ENCODE measurements at places on chromosomes 3 and 15.

DNA sequence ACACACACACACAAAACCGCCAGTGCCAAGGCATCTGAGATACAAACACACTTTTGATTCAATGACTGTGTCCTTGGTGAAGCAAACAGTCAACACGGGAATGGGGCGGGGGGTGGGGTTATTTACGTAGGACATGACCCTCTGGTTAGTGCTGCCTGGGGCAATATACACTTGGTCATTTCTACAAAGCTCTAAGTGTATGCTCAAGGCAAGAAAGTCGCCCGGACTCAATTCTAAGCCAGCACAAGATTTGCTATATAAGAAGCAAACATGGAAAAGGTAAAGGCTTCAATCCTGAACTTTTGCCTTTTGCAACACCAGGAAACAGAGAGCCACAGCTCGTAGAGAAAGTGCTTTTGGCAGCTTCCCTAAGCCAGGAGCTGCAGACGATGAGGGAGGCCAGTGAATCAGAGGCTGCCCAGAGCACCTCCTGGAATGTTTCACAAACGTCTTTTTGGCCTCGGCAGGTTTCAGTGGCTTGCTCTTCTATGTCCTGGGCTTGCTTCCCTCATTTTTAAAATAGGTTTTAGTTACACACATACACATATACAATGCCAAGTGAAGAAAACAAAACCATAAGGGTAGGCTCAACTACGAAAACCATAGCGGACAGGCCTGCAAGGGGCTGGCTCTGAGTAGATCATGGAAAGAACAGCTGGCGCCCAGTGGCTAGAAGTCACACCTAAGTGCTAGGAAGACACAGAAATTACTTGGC is 73.6 kb downstream of the TM4SF4 start:
- peak; percentile 94 for DNase-seq

- no peak for DNase-seq
These were observed 86.9 kb downstream of the PEX5L start for GRCh38 chr3:179949869-179950268.

- DNase-seq, result peak; percentile 79
These were observed 428 bp downstream of the LYSMD4 start for GRCh38 chr15:99732751-99733267.

DNA sequence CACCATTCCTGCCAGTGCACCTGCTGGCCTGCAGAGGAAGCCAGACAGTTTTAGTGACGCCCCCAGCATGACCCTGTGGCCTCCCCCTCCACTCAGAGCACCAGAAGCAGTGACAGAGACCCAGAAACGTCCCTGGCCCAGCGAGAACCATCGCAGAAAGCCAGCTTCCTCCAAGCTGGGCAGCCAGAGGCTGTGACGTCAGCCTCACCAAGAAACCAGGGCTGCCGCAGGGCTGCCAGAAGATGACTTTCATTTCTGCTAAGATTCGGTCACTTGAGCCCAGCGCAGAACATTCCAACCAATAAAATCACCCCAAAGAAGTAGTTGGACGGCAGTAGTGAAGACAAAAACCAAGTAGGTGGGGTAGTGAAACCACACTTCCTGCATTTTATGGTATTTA is 29.6 kb upstream of the RPL32 start:
- peak; percentile 76 for DNase-seq

GRCh38 chr3:49020330-49021212 is 1.4 kb upstream of the NDUFAF3 start:
- peak; percentile 81 for DNase-seq

- DNase-seq, result no peak
These were observed 486.0 kb upstream of the ADAMTS9 start for GRCh38 chr3:65173841-65174240.

GRCh38 chr3:126753191-126754160 is 49.4 kb downstream of the CHCHD6 start:
- no peak for DNase-seq

- DNase-seq, result no peak
These were observed 65.2 kb downstream of the SLCO2A1 start for GRCh38 chr3:133964547-133964946.

- DNase-seq, result no peak
These were observed 32.4 kb downstream of the TRIM71 start for GRCh38 chr3:32850226-32850625.

- peak; percentile 71 for DNase-seq
These were observed 2.2 kb upstream of the MEIS2 start for GRCh38 chr15:37102305-37103162.

- DNase-seq, result no peak
These were observed 5.2 kb downstream of the ANXA2 start for GRCh38 chr15:60392601-60392985.

- no peak for DNase-seq
These were observed 75.7 kb upstream of the GADL1 start for GRCh38 chr3:30970183-30970582.

DNA sequence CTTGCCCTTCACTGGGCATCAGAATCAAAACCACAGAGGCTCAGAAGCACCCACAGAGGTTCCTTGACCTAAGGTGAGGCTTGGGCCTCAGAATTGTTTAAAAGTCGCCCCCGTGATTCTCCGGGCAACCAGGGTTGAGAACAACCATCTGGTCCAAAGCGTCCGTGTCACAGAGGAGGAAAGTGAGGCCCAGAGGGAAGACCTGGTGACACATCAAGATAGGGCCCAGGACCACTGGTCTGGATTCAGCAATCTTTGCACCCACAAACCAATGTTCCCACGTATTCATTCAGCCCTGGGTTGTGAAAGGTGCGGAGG is 272.6 kb downstream of the UACA start:
- no peak for DNase-seq

DNA sequence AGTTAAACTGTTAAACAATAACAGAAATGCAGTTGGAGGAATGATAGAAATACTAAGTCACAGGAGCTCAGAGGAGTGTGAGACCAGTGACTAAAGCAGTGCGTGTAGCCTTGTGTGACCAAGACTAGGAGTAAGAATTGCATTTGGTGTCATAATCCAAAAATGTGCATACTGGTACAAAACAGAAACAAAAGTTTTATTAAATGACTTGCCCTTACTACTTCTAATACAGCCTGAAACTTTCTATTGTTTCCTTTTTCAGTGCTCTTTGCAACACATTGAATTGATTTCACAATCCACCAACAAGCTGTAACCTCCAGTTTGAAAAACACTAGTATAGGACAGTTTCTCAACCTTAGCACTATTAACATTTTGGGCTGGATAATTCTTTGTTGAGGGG is 17.1 kb downstream of the SNX1 start:
- no peak for DNase-seq

GRCh38 chr3:56303487-56303886 is 164.8 kb downstream of the ERC2 start:
- no peak for DNase-seq

DNA sequence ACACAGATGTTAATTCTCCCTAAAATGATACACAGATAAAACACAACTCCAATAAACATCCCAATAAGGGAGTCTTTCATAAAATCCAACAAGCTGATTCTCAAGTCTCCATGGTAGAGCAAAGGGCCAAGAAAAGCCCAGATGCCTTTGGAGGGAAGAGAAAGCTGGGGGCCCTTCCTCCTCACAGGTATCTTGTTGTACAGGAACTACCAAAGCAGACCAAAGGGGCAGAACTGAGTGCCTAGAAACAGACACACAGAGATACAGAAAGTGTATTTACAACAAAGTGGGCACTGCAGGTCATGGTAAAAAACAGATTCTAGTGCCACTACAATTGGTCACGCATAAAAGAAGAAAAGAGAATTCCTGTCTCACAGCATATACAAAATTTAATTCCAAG is 87.2 kb upstream of the NSMCE3 start:
- no peak for DNase-seq

GRCh38 chr3:108509871-108510270 is 525 bp downstream of the MYH15 start:
- no peak for DNase-seq

- DNase-seq, result no peak
These were observed 84.3 kb downstream of the KLHL25 start for GRCh38 chr15:85710340-85710842.

DNA sequence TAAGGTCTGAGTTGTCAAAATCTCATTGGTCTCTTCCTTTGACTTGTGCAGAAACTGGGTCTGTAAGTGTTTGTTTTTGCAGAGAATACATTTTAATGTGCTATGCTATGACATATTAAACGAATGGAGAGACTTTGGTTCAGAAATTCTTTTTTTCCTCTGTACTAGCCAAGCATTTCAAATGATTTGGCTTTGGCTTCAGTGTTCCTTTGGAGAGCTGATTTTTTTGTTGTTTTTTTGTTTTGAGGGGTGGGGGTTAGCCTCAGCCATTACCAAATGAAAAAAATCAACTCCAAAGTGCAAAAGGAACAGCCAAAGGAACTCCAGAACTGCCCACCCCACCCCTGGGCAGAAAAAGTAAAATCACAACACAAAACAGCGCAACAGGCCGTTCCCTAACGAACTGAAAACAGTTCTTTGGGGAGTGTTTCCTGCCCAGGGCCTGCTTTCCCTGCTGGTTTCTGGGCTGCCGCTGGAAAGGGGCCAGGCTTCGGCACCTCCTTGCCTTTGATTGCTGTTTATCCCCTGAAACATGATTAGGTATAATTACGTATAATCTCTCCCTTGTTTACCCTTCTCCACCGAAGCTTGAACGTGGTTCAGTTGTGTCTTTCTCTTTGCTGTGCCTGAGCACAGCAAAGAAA is 57.6 kb upstream of the NEO1 start:
- no peak for DNase-seq

DNA sequence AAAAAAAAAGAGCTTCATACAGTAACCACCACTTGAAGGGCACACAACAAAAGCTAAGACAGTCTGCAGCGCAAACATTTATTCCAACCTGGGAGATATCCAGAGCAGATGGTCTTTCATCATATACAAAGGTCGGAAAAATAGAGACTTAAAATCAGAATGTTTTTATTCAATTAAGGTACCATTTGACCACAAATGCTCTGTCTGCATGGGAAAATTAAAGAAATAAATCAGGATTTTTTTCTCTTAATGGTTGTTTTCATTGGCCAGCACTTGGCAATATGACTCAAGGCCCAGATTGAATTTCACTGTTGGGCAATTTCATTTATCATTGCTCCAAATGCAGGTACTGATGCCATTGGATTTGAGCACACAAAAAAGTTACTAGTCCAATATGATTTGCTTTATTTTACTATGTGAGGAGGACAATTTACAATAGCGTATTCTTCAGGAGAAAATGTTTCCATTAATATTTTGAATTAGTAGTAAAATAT is 145.9 kb upstream of the AGTR1 start:
- DNase-seq, result no peak

DNA sequence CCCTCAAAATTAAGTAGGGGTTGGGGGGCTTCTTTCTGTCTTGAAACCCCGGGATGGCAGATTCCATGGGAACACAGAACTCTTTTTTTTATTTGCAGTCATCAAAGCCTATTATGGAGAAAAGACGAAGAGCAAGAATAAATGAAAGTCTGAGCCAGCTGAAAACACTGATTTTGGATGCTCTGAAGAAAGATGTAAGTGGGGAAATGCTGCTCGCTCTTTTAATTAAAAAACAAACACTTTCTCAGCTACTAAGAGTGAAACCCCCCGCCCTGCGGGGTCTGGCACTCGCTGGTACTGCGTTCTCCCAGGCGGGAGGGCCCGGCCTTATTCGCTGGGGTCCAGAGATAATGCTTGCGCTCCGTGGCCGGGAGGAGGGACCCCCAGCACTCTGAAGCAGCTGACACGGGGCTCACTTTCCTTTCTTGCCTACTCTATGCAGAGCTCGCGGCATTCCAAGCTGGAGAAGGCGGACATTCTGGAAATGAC is 615 bp downstream of the HES1 start:
- no peak for DNase-seq

DNA sequence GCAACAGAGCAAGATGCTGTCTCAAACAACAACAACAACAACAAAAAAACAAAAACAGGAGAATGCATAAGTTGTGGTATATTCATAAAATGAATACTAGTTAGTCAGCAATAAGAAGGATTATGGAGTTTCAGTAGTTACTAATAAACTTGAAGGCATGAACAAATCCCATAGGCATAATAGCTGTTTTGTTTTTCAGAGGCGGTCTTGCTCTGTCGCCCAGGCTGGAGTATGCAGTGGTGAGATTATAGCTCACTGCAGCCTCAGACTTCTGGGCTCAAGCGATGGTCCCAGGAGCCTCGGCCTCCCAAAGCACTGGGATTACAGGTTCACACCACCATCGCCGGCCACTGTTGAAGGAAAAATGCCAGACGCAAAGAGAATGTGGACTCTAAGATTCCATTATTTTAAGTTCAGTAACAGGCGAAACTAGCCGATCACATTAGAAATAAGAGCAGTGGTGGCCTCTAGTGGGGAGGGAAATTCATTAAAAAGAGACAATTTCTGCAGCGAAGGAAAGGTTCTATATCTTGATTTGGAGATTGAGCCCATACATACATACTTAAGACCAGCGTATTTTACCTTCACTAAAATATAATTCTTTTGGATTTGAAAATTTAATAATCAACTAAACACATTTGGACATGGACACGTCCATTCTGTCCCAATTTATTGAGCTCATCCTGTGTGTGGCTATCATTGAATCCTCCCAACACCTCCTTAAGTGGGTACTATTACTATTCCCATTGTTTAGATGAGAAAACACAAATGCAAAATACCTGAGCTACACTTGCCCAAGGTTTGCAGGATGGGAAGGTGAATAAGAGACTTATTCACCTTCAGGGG is 27.4 kb upstream of the HDAC11 start:
- DNase-seq, result no peak

DNA sequence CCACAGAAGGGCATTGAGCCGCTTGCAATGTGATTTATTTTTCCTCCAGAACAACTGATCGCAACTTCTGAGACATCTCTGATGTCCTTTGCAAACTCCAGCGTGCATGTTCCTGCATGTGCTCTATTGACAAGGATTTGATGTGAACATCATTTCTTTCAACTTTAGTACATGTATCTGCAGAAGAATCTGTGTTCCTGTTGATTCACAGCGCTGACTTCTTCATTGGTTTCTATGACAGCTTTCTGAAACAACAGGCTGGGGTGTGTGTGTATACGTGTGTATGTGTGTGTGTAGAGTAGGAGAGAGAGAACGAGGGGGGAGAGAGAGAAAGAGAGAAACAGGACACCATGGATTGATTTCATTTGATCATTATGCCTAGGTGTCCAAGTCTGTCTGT is 56.7 kb upstream of the CMTM8 start:
- DNase-seq, result no peak

DNA sequence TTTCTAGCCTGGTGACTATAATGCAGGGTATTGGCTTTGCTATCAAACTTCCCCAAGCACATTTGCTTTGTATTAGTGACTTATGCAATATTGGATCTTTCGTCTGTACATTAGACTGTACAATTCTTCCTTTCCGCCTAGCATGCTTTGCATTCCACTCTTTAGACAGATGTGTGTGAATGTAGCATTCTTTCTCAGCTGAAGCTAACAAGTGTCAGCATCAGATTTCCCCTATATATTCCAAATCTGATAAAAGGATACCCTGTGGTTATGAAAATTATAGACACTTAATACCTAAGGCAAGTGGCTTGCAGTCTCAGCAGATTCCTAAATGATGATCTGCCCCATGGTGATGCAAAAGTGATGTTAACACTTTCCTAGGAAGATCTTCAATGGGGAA is 360.1 kb downstream of the CNTN4 start:
- no peak for DNase-seq

GRCh38 chr15:67559576-67559975 is 17.1 kb downstream of the MAP2K5 start:
- DNase-seq, result no peak
